ENCODE measurements at places on chromosomes 5 and 9.

DNA sequence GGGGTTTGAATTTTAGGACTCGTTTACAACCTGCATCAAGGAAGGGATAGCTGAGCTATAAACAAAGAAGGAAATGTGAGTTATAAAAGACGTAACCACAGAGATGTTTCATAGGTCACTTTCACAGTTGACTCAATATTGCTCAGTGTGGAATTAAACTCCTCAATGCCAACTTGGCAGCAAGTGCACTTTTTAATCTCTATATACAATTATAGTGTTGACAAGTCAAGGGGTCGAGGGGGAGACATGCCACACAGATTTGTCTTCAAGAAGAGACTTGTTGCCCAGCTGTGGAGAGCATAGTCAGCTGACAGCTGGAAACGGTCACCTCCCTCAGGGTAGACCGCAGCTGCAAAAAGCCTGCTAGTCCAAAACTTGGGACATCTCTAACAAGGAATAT, 163.4 kb upstream of the DMAC1 start:
- no peak for DNase-seq

- DNase-seq, result no peak
These were observed 276.6 kb upstream of the IRX2 start for GRCh38 chr5:3027866-3028635.

DNA sequence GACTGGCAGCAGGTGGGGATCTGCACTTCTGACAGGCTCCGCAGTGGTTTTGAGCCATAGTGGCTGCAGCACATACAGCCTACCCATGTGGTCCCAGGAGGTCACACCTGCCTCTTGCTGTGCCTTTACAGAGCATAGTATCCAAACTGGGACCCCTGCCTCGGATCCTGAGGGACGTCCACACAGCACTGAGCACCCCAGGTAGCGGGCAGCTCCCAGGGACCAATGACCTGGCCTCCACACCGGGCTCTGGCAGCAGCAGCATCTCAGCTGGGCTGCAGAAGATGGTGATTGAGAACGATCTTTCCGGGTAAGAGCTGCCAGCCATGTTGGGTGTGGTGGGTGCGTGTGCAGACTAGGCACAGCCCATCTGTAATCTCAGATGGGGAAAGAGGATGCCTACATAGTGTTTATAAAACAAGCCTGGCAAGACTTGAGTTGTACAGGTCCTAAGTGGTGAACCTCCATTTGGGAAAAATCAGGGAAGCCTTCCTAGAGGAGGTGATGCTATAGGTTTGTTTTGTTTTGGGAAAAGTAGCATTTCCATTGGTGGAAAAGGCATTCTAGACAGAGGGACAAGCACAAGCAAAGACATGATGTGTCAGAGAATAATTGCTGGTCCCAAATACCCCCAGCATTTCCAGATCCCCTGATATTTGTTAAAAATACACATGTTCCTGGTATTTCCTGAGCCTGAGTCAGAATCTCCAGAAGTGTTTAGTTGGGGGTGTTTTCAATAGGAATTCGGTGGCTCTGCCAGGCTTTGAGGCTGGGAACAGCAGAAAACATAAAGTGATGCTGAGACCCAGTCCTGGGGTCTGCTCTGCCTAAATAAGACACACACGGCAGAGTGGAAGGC, 119.2 kb downstream of the DAB2IP start:
- no peak for DNase-seq

GRCh38 chr9:96461336-96461735, 11.4 kb downstream of the HABP4 start:
- DNase-seq, result no peak

GRCh38 chr5:55062039-55062779, 38.2 kb downstream of the GZMK start:
- no peak for DNase-seq

- no peak for DNase-seq
These were observed 231.1 kb downstream of the FAM170A start for GRCh38 chr5:119860463-119860862.

- DNase-seq, result no peak
These were observed 19.9 kb downstream of the ABITRAM start for GRCh38 chr9:108953983-108954574.

- DNase-seq, result no peak
These were observed 75.8 kb downstream of the DPYSL3 start for GRCh38 chr5:147434049-147434448.

- DNase-seq, result peak; percentile 32
These were observed 21.7 kb upstream of the NSD1 start for GRCh38 chr5:177111720-177112394.

GRCh38 chr5:52814352-52815148, 26.8 kb downstream of the ITGA1 start:
- no peak for DNase-seq

DNA sequence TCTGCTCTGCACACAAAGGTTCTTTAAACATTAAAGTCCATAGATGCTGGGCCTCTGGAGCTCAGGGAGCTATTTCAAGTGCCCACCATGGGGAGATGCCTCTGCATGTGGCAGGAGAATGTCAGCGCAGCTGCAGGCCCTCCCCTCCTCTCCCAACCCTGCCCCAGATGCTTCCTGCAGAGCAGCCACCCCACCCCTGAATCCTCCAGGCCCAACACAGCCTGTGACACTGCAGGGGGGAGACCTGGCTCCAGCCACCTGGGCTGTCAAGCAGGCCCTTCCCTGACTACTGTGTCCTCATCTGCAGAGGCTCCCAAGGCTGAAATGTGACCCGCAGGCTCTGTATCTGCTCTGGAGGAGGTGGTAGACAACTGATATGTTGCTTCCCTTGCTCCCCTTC, 213.9 kb downstream of the GABBR2 start:
- no peak for DNase-seq

- DNase-seq, result no peak
These were observed 115.8 kb upstream of the SLIT3 start for GRCh38 chr5:169416583-169417196.

- no peak for DNase-seq
These were observed 124.2 kb upstream of the TNPO1 start for GRCh38 chr5:72692231-72692637.

- DNase-seq, result no peak
These were observed 65.0 kb upstream of the MCCC2 start for GRCh38 chr5:71522151-71522550.

DNA sequence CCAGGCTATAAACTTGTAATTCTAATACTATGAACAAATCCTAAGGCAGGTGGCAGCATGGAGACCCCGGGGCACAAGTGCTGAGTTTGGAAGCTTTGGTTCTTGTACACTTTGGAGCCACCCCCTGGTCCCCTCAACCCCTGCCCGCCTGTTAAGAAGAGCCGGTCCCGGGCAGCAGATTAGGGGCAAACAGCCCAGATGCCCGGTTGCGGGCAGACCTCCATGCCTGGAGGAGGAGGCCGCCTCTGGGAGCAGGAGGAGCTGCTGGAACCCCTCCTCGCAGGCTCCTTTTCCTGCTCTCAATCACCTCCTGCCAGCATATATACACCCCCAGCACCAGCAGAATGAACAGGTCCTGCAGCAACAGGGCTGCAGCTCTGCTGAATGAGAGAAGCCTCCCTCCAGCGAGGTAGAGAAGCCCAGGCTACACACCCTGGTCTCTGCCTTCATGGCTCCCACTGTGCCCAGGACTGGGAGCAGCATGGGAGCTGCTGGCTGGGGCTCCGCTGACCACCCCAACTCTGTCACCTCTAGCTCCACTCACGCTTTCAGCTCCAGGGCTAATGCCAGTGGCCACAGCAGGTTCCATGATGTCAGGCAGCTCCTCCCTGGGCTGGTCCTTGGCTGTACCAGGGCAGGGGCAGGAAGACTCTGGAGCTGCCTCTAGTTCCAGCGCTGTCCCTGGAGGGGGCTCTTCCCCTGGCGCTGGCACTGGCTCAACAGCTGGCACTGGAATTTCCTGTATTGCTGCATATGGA, 1713.5 kb upstream of the ACO1 start:
- no peak for DNase-seq

GRCh38 chr5:113340537-113340936, 94.3 kb downstream of the TSSK1B start:
- DNase-seq, result no peak

DNA sequence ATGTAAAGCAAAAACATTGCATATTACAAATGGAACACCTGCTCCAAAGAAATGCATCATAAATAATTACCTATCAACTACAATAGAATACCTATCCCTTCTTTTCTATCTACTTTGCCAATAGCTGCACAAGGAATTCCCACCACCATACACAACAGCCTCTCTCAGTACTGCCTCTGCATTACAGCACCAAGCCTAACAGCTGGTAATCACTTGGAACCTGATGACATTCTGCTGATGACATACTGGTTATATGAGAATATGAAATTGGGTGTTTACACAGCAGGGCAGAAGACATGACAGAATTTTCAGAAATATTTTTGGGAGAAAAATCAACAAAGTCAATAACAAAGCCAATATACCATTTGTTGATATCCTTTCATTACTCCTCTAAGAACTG, 43.2 kb downstream of the PSMB7 start:
- no peak for DNase-seq

GRCh38 chr9:22238809-22239684, 207.6 kb upstream of the DMRTA1 start:
- no peak for DNase-seq

DNA sequence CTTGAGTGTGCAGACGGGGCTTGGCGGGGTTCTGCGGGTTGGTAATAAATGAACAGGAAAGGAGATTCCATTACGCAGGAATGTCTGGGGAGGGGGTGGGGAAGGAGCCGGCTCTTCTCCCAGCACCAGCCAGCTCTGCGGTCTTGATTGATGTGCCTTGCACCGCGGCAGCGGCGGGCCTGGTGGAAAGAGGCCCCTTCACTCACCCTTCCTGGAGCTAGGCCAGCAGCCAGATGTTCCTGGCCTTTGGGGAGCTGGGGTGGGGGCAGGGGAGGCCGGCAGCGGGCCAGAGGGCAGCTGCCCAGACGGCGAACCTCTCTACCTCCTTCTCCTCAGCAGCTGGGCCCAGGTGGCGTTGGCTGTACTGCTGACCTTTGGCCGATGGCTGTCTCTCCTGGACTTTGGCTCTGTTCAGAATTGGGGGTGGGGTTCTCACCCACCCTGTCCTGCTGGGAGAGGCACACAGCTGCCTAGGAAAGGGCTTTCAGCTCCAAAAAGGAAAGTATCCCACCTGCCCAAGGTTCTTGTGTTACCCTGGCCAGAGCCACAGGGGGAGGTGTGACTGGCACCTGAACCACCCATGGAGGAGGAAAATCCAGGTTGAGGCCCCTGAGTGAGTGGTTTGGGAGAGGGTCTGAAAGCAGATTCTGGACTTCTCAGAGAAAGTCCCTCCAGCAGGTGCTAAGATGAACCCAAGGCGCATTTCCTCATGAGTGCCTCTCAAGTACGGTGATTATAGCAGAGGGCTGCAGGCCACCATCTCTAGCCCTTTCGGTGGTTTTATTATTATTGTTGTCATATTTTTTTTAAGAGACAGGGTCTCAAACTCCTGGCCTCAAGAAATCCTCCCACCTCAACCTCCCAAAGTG, 58.0 kb upstream of the SYNPO start:
- DNase-seq, result no peak

DNA sequence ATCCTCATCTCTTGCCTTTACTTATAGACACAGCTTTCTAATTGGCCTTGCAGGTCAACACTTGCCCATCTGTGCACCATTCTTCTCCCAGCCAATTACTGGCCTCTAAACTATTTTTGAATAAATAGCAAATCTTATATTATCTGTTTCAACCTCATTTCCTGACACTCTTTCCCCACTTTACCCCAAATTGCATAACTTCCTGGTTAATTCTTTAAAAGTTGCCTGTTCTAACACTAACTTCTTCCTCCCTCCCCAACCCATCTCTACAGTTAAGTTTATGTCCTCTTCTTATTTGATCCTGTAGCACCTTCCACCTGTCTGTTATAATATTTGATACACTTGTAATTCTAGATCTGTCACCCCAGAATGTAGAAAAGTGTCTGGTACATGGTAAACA, 372.1 kb downstream of the PDE4D start:
- no peak for DNase-seq

GRCh38 chr5:57302164-57302563, 128.3 kb downstream of the GPBP1 start:
- no peak for DNase-seq

- DNase-seq, result no peak
These were observed 2.9 kb upstream of the SCAI start for GRCh38 chr9:125146247-125146646.

DNA sequence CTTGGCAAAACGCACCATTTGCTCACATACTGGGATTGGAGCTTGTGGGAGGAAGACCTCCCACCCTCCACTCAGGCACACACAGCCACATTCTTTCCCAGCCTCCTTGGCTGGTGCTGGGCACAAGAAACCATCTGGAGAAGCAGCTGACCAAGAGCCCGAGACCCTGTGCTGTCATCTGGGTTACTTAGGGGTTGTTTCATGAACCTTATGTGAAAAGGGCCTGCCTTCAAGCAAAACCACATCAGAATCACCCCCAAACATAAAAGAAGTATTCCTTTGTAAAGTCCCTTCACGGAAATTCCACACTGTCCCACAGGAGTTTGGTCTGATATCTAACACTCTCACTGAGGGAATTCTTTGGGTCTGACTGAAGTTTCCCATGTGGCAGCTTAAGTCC, 172.1 kb downstream of the NR3C1 start:
- no peak for DNase-seq

GRCh38 chr5:83777856-83778255, 57.2 kb upstream of the HAPLN1 start:
- DNase-seq, result no peak

DNA sequence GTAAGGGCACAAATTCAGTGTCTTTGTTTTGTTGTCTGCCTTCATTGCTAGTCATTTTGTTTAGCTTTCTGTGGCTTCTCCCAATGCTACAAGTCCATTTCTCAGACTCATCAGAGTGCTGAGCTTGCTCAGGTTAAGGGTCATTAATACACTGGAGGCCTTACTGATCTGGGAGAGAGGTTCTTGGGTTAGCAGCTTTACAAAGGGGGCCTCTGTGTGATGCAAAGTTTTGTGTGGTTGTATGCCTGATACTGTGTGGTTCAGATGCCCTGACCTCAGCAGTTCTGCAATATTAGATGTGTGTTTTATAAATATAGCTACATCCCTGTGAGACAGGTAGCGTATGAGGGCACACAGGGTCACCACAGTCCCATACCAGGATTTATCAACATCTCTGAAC, 34.8 kb upstream of the SMARCA2 start:
- DNase-seq, result no peak

DNA sequence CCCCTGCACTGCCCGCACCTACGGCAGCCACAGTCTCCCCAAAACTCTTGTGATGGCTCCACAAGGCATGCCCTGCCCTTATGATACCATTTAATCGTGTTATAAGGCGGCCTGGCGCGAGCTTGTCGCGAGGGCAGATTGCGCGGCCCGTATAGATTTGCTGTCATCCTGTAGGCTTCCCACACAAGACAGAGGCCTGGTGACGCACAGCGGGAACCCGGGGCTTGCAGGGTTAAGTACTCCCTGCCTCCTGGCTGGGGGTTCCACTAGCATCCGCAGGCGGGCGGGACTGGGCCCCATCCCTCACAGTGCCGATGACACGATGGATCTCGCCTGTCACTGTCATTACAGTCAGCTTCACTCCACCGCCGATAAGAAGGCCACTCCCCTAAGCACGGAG, 364.9 kb upstream of the IRX2 start:
- no peak for DNase-seq

All from stimulated activated CD4-positive, alpha-beta T cell treated with anti-CD3 and anti-CD28 coated beads, Interleukin-1b, Interleukin-23, amount 100 ng/mL, for 1 hour (primary cell).